ENCODE measurements at places on chromosomes 1 and 21.

GRCh38 chr1:71088645-71089287 is 7.9 kb upstream of the ZRANB2 start:
- DNase-seq = no peak

GRCh38 chr1:65734979-65735378 is 57.7 kb upstream of the PDE4B start:
- no peak for DNase-seq

DNA sequence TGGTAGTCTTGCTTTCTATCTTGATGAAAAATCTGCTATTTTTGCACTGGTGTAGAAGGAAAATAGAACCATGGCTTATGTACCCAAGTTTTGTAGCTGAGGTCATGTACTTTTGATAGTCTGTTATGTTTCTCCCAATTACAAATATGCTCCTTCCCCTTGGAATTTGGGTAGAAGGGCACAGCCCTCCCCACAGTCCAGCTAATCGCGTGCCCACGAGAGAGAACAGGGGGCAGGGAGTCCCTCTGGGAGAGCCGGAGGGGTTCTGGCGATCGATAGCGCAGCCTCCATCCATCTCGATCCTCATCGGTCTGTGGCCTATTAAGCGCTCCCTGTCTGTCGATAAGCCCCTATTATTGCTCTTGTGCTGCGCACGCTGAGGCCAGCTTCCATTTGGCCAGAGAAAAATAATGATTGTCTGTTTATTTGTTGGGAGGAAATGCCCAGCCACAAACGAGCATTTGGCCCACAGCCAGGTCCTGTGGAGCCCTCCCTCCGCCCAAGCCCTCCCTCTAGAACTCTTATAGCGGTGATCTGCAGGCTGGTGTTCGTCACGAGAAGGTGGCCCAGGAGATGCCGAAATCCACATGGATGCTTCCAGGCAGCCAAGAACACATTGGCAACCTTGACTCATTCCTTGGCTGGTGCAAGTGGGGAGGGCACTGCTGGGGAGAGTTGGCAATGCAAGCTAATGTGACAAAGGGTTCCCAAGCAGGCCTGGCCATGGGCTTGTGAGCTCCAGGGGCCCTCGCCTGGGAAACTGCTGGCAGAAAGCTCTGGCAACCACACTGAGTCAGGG is 134.7 kb upstream of the TNR start:
- no peak for DNase-seq

GRCh38 chr1:15246960-15247614 is at the start of gene FHAD1:
TSS of gene FHAD1 (plus strand) at chr1:15247223. CDS start at chr1:15251785, 4,562 bp downstream.
- peak; percentile 71 for DNase-seq

DNA sequence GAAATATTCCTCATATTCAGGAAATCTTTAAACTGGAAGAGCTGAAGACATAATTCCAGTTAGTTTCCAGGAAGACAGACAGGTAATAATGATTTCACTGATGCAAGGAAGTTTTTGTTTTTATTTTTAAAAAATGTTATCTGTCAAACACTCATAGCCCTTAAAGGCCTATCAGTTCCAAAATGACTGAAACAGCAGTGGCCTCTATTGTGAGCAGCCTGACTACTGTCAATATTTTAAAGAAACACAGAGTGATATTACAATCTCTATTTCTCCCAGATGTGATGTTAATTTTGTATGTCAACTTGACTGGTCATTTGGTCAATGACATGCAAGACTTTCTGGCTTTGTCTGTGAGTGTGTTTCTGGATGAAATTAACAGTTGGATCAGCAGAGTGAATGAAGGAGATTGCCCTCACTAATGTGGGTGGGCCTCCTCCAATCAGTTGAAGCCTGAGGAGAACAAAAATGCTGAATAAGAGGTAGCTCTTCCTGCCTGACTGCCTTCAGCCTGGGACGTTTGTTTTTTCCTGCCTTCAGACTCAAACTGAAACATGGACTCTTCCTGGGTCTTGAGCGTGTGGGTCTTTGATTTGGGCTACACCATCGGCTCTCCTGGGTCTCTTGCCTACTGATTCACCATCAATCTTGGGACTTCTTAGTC is 31.3 kb upstream of the SLC30A10 start:
- no peak for DNase-seq

DNA sequence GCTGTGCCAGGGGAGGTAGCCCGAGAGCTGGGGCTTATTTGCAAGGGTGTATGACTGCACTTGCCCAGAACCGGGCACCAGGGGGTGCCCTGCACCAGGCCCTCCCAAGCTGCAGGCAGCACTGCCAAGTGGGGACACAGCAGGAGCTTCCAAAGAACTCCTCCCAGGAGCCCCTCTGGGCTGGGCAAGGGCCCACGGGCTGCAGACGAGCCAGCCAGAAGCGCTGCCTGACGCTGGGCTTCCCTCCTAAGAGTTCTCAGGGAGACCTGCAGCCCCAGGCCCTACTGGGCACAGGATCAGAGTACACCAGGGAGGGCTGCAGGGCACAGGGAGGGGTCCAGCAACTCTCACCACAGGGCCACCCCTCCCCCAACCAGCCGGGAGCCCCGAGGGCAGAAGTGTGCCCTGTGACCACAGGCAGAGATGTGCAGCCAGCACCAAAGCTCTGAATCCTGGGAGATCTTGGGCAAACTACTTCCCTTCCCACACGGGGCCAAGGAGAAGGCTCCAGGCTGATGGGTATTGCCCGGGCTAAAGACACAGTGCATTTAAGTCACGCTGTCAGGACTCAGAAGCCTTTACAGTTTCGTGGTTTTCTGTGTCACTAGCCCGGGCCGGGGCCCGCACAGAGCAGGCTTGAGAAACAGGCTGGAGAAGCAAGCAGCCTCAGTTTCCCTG is 63.4 kb downstream of the KCNAB2 start:
- DNase-seq = peak; percentile 86

DNA sequence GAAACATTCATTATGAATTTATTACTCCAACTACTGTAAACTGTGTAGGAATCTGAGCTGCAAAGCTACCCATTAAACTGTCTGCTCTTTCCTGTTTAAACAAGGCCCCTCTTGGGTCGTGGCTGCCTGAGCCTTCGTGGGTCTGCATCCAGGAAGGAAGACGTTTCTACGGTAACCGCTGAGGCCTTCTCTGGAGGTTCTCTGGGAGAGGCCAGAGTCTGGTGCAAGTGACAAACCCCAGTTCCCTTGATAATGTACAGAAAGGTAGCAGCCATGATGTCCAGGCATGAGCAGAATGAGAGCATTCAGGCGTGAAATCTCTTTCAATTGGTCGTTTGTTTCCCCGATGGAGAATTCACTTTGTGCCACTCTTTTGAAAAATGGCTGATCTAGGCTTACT is 350.2 kb downstream of the PLPP3 start:
- DNase-seq = no peak

GRCh38 chr1:40699787-40700186 is 8.3 kb downstream of the NFYC start:
- no peak for DNase-seq

GRCh38 chr1:112445596-112445995 is 49.6 kb downstream of the CTTNBP2NL start:
- DNase-seq = no peak

- DNase-seq = no peak
These were observed 271.6 kb upstream of the SGIP1 start for GRCh38 chr1:66262208-66262963.

DNA sequence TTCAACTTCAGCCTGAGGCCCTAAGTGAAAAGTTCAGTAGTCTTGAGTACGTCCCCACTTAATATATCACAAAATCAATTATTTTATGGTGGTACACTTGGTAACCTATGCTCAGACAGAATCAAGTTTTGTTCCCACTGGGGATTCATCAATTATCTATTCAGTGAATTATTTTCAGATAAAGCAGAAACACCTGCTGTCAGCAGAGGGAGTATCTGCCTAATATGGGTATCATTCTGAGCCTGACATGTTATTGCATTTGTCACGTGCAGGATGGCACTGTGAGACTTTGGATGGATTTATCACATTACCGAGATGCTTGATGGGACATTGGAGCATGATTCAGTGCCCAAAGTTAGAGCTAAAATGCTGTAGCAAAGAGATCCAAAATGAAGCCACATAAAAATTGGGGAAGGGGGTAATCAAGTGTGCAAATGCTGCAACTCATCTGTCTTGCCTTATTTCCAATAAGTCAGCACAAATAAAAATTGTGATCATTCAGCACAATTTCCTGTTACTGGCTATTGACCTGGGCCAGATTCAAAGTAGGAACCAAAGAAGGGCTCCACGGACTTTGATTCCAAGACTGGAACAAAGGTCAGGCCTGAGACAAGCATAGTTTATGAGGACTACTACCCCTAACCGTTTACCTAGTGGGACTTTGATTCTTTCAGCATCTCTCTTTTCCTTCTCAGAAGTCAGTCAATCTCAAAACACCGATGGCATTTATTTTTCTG is 657.6 kb downstream of the LMO4 start:
- no peak for DNase-seq

GRCh38 chr1:149934356-149934755 is 2.3 kb downstream of the MTMR11 start:
- DNase-seq = no peak

GRCh38 chr1:35715568-35716002 is 3.1 kb downstream of the C1orf216 start:
- DNase-seq = peak; percentile 73

DNA sequence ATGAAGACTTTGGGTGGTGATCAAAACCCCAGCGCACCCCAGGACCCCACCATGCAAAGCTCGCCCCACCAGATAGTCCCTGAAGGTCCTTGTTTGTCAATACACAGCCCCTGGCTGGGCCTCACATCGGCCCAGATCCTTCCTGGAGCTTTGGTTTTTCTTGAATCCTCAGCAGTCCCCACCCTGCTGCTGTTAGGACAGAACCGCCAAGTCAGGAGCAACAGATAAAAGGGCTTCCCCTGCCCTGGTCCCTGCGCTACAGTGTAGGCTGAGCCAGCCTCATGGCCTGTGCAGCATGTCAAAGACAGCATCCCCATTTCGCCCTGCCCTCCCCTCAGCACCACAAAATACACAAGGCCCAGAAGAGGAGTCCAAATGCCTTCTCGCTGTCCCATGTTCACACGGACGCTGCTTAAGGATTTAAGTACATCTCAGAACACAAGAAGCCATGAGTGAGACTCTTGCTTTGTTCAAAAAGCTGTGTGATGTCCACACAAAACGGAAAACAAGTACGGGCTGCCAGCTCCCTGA is 65.7 kb downstream of the PSMG1 start:
- no peak for DNase-seq

DNA sequence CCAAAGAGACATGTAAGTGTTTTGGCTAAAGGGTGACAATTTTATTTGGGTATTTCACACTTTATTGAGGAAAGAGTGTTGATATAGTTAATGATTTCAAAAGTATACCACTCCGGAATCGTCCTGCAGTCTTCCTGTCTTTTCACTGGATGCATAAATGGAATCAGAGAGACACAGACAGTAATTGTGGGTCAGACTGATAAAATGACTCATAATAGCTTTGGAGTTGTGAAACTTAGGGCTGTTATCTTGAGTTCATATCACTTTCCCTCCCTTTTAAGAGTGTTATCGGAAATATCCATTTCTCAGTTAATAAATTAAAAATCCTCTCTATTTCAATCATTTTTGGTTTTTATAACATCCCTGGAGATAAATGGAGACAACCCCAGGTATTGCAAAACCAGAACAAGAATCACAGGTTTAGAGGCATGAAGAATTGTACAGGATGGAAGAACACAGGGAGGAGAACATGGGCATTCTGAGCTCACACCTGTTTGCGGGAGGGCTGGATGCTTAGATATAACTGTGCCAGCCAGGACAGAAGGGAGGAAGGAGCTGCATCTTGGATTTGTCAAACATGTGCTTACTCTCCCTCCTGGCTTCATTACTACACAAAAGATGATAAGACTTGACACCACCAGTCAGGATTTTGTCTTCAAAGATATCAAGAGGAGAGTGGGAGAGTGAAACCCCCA is 185.4 kb downstream of the LMO4 start:
- DNase-seq = no peak

Data from NCI-H1092 treated with DMSO at 0.1 percent for 48 hours (cell line).